ENCODE measurements at places on chromosomes 5 and 9. TPM values are rescaled to one million over a fixed set of nuclear protein-coding genes. Genes with fewer than 3 reads are reported as not detected.

- DNase-seq = no peak
These were observed 20.6 kb upstream of the F2R start for GRCh38 chr5:76695346-76695745.

DELE1 gene
- total RNA-seq = 62.3 TPM

DNA sequence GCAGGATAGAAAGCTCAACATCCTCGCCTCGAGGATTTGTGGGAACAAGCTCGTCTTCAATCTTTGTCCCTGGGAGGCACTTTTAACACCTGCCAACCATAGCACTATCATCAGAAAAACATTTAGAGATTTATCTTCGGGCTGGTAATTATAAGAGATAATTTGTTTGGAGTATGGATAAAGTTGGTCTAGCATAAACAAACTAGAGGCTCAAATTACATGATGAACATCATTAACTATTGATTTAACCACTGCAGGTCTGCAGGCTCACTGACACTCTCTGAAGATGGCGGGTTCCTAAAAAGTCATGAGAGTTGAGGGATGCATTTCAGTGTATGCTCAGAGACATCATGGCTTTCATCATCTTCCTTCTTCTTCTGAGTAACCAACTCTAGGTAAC, 25.8 kb upstream of the PCA3 start:
- no peak for DNase-seq

SLC22A4 gene
- total RNA-seq = 2.3 TPM

PCDHA10 gene
- total RNA-seq = 0.33 TPM

- DNase-seq = no peak
These were observed 62.2 kb upstream of the ZNF462 start for GRCh38 chr9:106800701-106801270.

GRCh38 chr9:15909297-15909696, 356.5 kb downstream of the CCDC171 start:
- DNase-seq = no peak

GARIN3 gene
- not detected for total RNA-seq

DNA sequence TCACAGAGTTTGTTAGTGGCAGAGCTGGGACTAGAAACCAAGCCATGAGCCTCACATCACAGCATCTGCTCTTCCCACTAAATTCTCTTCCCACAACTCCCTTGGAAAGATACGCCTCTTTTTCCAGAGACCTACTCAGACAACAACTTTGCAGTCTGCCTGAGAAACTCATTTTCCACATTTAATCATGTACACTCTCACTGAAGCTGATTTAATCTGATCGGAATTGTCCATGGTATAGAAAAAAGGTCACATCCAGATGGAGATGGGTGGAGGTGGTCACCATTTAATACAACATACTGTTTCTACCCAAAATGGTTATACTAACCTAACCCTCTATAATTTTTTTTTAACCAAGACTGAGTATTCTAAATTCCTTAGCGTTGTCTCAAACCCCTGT, 366.2 kb downstream of the ENC1 start:
- DNase-seq = no peak

DNA sequence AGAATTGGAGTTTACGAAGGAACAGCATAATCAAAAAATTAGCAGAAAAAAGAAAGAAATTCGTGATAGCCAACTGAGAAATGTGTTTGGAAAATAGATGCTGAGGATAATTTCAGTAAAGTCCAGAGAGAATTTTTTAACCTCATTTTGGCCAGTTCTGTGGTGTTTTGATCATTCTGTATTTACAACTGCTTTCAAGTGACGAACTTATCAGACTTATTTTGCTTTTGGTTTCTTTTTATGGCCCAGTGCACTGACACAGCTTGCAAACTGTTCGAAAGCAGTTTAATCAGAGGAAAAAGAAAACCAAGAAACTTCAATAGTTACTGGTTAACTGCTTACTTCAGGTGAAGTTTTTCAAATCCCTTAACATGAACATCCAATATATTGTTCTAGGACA, 1.9 kb downstream of the SDHA start:
- DNase-seq = no peak

DNA sequence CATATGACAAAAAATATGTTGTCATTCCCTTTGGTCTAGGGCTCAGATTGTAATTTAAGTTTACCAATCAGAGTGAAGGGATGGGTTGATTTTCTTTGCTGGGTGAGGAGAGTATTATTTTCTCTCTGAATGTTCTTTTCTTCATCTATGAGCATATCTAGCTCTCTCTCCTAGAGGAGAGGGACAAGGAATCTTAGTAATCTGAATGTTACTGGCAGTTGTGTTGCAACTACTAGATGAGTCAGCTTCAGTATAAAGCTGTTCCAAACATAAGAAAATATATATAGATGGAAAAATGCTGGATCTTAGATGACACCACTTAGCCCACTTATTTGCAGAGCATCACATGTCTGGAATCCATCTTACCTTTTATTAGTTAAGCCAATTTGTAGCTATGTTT, 259.3 kb downstream of the TUSC1 start:
- no peak for DNase-seq

CCDC180 gene
- 1.0 TPM for total RNA-seq

GRCh38 chr9:108528231-108528630, 327.6 kb downstream of the ACTL7B start:
- DNase-seq = no peak

DNA sequence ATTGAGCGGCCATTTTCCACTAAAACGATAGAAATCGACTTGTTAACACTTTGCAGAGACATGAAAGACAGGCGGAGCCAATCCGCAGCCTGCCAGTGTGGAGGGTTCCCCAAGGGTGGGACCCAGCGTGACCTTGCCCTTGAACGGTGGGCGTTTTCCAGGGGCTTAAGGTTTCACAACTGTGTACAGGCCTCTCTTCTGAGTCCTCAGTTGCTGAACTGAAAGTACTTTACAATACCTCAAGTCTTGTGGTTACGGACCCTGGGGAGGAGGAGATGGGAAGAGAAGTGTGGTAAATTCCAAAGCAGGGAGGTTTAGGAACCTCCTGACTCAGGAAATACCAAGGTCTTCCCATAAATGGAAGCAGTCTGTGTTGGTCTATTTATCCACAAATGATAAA, 68.2 kb upstream of the CKMT2 start:
- DNase-seq = peak; percentile 28

SOX30 gene
- total RNA-seq = not detected

- DNase-seq = no peak
These were observed 7.8 kb downstream of the FST start for GRCh38 chr5:53488195-53488722.

DNA sequence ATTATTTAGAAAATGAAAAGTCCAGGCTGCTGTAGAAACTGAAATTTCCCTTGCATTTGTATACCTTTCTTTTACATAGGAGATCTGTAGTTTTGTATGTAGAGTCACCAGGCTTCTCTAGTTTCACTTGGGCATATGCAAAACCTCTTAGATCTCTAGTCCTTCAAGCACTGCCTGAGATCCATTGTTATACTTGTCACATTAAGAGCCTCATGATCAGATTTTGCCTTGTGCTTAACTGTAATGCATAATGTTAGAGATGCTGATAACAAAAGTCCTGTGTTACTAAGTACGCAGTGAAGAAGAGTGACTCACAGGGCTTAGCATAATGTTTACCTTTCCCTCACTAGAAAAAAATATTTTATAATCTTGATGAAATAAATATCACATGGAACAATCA, 250.2 kb downstream of the CYLC2 start:
- DNase-seq = no peak
